Osteoblast (primary cell): ENCODE measurements at places on chromosomes 2 and 18. TPM values are rescaled to one million over a fixed set of nuclear protein-coding genes. Genes with fewer than 3 reads are reported as not detected.

Gene GRHL1
- 0.29 and 0.36 TPM in 2 replicates for total RNA-seq

Gene DSEL
- total RNA-seq, result 119 and 157 TPM in 2 replicates

- H3K27me3 ChIP-seq, result no peaks in the 10 kb centered on the region
- no peak overlapping the region for H3K4me3 ChIP-seq
- H3K36me3 ChIP-seq, result no peaks in the 10 kb centered on the region
- no peak for DNase-seq
- H3K27ac ChIP-seq, result no peak overlapping the region
Observed at GRCh38 chr18:32276906-32277305, 87.1 kb downstream of the MEP1B start.

Gene ARHGEF4
- 3.6 and 7.7 TPM in 2 replicates for total RNA-seq

DNA sequence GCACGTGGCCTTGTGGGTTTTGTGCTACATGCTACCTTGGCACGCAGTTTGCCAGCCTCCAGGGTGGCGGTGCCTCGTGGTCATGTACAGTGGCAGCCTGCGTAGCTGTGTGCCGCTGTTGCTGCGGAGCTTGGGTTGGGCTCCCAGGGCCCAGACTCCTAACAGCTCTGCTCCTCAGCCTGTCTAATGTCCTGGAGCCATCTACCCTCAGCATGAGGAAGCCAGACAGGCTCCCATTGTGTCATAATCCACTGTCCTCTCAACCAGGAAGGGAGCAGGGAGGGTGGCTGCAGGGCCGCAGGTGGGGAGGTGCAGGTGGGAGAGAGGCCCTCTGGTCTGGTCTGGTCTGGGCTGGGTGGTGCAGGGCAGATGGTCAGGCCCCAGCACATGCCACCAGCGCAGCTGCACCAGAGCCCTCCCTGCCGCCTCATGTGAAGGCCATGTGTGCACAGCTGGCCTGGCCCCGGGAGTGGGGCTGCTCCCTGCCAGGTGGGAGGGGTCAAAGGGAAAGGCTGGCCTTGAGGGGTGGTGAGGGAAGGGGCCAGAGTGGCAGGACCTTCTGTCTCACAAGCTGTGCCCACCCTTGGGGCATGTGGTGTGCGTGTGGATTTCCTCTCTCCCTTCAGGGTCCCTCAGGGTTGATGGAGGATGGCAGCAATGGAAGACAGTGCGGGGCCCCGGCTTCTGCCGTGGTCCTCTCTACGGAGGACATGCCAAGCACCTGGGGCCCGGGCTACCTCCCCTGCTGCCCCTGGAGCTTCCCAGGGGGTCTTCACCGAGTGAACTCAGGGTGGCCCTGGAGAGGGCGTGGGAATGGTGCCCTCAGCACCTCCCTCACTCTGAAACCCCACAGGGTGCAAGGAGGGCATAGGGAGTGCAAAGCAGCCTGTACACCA is 4.8 kb downstream of the ATOH8 start:
- peaks cover 11% of the 10 kb centered on the region for H3K36me3 ChIP-seq
- DNase-seq, result peak; percentile 67
- H3K27ac ChIP-seq, result no peak overlapping the region
- H3K27me3 ChIP-seq, result no peaks in the 10 kb centered on the region

- H3K36me3 ChIP-seq, result no peaks in the 10 kb centered on the region
- no peaks in the 10 kb centered on the region for H3K27me3 ChIP-seq
- peaks cover 20% of the 10 kb centered on the region for H3K4me1 ChIP-seq
- peak; percentile 55 for DNase-seq
- no peak overlapping the region for H3K27ac ChIP-seq
Observed at GRCh38 chr2:100200985-100201384, 58.6 kb upstream of the AFF3 start.

DNA sequence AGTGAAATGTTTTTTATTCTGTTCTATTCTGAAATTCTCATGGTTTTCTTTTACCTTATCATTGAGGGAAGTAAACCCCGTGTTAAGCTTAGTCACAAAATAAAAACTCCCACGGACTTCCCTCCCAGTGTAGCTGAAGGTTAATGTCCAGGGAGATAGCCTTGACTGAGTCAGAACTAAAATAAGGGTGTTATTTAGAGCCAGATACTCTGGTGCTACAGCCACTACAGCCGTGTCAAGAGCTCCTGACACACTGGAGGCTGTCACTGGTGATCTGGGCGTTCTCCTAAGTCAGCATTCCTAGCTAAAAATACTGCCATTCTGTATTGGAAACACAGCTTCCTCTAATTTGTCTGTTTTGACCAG is 82.0 kb upstream of the RANBP2 start:
- peak; percentile 91 for DNase-seq
- H3K27me3 ChIP-seq, result no peaks in the 10 kb centered on the region
- H3K36me3 ChIP-seq, result no peaks in the 10 kb centered on the region
- peak overlapping the region; percentile 99 for H3K27ac ChIP-seq

DNA sequence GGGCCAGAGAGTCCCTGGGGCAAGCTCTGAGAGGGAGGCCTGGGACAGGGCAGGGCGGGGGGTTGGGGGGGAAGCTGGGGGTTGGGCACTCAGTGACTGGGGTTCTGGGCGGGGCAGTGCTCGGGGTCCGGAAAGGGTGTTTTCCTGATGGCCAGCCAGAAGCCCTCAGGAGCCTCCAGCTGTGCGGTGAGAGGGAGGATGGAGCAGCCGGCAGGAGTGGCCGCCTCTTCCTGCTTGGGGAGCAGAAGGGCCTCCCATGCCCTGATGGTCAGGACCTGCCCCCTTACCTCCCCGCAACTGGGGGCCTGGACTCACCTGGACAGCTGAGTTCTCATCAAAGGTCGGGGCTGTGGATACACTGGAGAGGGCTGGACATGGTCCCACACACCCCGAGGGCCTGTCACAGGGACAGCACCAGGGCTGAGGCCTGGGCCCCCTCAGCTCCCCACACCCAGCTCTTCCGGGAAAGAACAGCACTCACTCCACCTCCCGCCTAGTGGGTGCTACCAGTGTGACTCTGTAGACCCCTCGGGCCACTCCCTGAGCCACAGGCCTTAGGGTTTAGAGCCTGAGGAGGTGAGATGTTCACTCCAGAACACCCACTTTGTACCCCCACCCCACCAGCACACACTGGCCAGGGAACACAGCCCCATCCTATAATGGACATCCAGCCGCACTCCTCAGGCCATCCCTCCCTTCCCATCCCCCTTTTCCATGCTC is 6.7 kb downstream of the SFTPB start:
- H3K4me1 ChIP-seq, result peaks cover 23% of the 10 kb centered on the region
- DNase-seq, result peak; percentile 51
- H3K27ac ChIP-seq, result no peak overlapping the region
- no peak overlapping the region for H3K4me3 ChIP-seq
- no peaks in the 10 kb centered on the region for H3K27me3 ChIP-seq

Gene MOGAT1
- total RNA-seq, result not detected in 2 replicates

Gene UGT1A9
- not detected in 2 replicates for total RNA-seq

Gene CGREF1
- total RNA-seq, result 6.8 and 14.5 TPM in 2 replicates

Gene ZBTB7C
- total RNA-seq, result 0.29 and 0.36 TPM in 2 replicates

- peaks cover 16% of the 10 kb centered on the region for H3K4me1 ChIP-seq
- no peaks in the 10 kb centered on the region for H3K36me3 ChIP-seq
- no peak for DNase-seq
- no peaks in the 10 kb centered on the region for H3K27me3 ChIP-seq
- no peak overlapping the region for H3K4me3 ChIP-seq
Observed at GRCh38 chr2:67994716-67995115, 68.1 kb downstream of the C1D start.

- H3K27ac ChIP-seq, result no peak overlapping the region
- H3K4me3 ChIP-seq, result no peak overlapping the region
- H3K27me3 ChIP-seq, result no peaks in the 10 kb centered on the region
Observed at GRCh38 chr2:33512112-33512511, 35.7 kb downstream of the RASGRP3 start.

GRCh38 chr2:42964439-42965083 is 172.2 kb upstream of the HAAO start:
- peaks cover 81% of the 10 kb centered on the region for H3K4me1 ChIP-seq
- no peaks in the 10 kb centered on the region for H3K36me3 ChIP-seq
- peak overlapping the region; percentile 83 for H3K27ac ChIP-seq
- no peak overlapping the region for H3K4me3 ChIP-seq
- no peaks in the 10 kb centered on the region for H3K27me3 ChIP-seq
- peak; percentile 98 for DNase-seq

DNA sequence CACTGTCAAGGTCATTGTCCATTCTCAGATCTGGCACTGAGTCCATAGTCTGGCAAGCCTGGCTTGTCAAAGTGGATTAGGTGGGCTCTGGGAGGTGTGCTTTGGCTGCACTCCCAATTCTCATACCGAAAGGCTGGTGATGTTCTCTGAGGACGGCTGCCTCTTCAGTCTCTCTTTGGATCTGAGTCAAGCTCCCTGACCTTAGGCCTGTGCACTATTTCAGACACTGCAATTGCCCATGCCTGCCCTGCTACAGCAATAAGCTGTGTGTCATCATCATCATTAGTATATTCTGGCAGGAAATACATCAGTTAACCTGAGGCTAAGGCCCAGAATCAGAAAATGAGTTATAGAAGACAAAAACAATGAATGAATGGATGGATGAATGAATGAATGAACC is 1.6 kb upstream of the SLC5A7 start:
- no peaks in the 10 kb centered on the region for H3K36me3 ChIP-seq
- peaks cover 18% of the 10 kb centered on the region for H3K27me3 ChIP-seq

GRCh38 chr2:196403471-196403870 is 232.1 kb upstream of the STK17B start:
- H3K4me3 ChIP-seq, result no peak overlapping the region
- H3K4me1 ChIP-seq, result peaks cover 39% of the 10 kb centered on the region
- no peaks in the 10 kb centered on the region for H3K36me3 ChIP-seq
- DNase-seq, result peak; percentile 43
- H3K27me3 ChIP-seq, result no peaks in the 10 kb centered on the region

DNA sequence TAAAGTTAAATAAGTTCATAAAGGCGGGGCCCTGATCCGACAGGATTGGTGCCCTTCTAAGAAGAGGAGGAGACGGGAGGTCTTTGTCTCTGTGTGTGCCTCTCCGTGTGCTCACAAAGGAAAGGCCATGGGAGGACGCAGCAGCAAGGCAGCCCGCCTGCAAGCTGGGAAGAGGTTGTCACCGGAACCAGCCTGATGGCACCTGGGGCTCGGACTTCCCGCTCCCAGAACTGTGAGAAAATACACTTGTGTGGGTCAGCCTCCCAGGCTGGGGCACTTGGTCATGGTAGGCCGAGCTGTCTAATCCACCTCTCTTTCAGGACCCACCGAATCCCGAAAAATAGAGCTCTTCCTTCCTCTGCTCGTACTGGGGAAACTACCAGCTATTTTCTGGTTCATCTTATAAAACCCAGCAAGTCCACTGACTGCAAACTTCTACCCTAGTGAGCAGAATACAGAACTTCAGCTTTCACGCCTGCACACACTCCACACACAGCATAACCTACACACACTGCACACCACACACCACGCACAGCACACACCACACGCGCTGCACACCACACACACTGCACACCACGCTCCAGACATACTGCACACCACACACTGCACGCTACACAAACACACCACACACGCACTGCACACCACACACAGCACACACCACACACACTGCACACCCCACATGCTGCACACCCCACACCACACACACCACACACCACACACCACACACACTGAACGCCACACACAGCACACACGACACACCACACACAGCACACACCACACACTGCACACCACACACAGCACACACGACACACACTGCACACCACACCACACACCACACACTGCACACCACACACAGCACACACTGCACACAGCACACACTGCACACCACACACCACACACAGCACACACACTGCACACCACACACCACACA is 58.1 kb downstream of the ASB1 start:
- H3K4me1 ChIP-seq, result no peaks in the 10 kb centered on the region
- DNase-seq, result no peak

Gene COL5A2
- 632 and 879 TPM in 2 replicates for total RNA-seq

DNA sequence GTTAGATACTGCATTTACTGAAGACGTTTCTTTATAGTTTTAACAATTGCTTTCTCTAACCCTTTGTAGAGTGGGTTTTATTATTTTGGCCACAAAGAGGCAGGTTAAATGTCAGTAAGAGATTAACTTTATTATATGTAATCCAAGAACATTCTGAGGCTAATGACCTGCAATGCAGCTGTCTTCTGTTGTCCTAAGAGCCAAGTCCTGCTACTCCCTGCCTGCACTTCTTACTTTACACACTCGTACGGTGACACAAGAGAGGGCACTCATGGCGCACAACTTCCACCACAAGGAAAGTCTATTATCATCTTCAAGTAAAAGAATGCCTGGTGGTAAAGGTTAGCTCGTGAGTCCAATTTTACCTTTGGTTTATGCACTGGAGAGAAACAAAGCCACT is 471.0 kb upstream of the HNMT start:
- no peaks in the 10 kb centered on the region for H3K36me3 ChIP-seq
- DNase-seq, result no peak
- H3K4me3 ChIP-seq, result no peak overlapping the region
- H3K27ac ChIP-seq, result no peak overlapping the region
- no peaks in the 10 kb centered on the region for H3K4me1 ChIP-seq

- DNase-seq, result peak; percentile 80
- peaks cover 3% of the 10 kb centered on the region for H3K4me1 ChIP-seq
- H3K4me3 ChIP-seq, result peak overlapping the region; percentile 67
Observed at GRCh38 chr2:73283545-73284295, 558 bp downstream of the FBXO41 start.

DNA sequence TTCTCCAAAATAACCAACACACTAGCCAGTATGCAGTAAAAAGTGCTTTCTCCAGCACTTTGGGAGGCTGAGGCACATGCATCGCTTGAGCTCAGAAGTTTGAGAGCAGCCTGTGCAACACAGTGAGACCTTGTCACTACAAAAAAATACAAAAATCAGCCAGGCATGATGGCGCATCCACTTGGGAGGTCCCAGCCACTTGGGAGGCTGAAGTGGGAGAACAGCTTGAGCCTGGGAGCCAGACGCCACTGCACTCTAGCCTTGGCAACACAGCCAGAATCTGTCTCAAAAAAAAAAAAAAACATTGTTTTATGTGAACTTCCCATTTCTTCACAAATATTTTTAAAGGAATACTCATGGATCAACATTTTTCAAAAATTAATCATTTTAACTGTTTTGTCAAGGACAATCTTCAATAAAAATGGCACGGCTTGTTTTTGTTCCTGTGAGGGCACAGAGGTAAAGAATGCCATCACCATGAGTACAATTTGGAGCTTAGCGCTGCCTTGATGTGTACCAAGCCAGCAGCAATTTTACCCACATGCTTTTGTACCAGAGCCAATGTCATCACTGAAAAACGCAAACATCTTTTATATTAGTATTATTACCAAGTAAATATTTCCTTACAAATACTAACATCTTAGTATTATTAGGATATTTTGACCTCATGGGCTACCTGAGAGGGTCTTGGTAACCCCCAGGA is 26.7 kb downstream of the RAB1A start:
- DNase-seq, result peak; percentile 87
- peaks cover 14% of the 10 kb centered on the region for H3K4me1 ChIP-seq
- H3K36me3 ChIP-seq, result peaks cover 65% of the 10 kb centered on the region
- no peaks in the 10 kb centered on the region for H3K27me3 ChIP-seq
- peak overlapping the region; percentile 49 for H3K27ac ChIP-seq
- H3K4me3 ChIP-seq, result no peak overlapping the region

Gene ABCG5
- not detected in 2 replicates for total RNA-seq

DNA sequence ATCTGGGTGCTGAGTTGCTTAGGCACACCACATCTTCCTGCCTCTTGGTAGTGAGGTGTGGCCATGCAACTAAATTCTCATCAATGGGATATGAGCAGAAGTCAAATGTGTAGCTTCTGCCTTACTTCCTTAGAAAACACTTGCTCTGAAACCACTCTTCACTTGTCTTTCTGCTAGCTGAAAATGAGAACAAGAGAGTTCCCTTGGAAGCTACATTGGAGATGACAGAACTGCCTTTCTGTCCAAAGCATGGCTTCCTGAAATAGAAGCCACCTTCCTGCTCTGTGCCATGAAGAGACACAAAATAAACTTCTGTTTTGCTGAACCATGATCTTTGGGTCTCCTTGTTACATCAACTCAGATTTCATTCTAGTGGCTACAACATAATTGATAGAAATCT is 659.9 kb downstream of the IRS1 start:
- H3K27ac ChIP-seq, result no peak overlapping the region
- no peak for DNase-seq
- H3K36me3 ChIP-seq, result no peaks in the 10 kb centered on the region
- H3K4me3 ChIP-seq, result no peak overlapping the region
